ENCODE measurements at places on chromosomes 7 and 10.

GRCh38 chr7:363626-364025 lies 73.7 kb downstream of the FOXL3 start:
- no peak for ATAC-seq

DNA sequence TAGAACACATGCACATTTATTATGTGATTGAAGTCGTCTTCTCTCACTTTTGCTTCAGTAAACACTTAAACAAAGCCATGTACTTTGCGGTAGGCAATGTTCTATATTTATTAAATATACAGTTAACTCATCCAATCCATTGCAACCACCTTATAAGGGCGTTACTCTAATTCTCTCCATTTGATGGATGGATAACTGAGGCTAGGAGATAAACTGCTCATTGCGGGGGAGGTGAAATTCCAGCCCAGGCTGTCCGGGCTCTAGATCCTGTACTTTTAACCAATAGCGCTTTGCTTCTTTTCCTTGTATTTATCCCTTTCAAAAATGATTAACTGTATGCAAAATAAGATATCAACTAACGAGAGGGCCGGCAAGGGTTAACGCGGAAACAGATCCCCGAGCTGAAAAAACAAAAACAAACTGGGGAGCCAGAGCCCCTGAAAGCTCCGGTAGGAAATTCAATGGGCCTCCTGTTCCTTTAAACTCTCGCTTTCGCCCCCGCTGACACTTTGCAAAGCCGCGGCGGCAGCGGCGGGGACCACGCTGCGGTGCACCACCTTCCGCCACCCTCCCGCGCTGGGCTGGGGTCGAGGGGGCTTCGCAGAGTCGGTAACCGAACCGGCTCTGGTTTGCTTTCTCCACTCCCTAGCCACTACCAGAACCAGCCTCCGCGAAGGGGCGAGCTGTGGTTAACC lies 1.0 kb upstream of the PLXDC2 start:
- ATAC-seq, result no peak

DNA sequence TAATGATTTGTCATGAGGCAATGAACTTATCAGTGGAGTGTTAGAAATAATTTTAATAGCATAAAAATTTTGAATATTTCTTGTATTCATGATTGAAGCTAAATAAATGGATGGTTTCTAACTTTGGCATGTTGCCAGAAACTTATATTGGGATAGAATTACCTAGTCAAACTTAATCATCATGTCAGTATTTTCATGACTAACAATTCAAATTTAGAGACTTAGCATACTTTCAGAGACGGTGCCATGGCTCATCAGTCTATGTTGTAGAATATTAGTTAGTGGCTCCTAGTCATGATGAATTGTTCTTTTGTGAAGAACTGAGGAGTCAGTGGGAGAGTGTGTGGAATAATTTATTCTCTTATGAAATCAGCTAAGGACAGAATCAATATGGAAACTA lies 599.6 kb upstream of the POT1 start:
- ATAC-seq, result no peak

- ATAC-seq, result no peak
Observed at GRCh38 chr10:123800289-123800688, 91.3 kb downstream of the CPXM2 start.

DNA sequence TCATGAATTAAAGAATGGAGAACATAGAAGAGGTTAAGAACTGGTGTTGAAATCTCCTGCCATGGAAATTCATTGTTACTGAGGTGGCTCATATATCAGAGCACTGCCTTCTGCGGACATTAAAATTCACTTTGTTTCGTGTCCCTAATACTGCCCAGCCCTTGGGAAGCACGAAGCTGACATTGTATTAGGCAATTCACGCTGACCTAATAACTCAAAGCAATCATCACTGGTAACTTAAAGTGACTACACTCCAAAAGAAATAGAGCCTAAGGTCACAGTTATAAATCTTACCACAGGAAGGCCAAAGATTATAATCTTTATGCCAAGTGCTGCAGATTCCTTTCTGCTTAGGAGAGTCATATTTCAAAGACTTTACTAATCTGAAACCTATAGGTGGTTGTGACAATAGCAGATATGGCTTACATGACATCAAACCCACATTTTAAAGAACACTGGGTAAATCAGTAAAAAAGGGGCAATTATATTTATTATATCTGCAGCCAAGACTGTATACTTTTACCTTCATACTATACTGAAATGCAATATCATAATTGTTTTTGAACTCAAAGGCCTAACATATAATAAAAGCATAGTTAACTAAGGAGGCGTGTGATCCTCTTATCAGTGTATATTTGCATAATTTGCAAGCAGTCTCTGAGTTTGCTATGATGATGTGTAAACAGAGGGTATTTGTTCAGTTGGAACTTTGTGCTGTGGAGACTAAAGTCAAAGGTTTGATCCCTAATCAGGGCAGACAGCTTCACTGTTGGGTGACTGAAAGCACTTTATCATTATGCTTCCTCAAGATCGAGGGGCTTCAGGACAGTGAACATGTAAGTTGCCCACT lies 51.9 kb upstream of the CAPZA2 start:
- no peak for ATAC-seq

DNA sequence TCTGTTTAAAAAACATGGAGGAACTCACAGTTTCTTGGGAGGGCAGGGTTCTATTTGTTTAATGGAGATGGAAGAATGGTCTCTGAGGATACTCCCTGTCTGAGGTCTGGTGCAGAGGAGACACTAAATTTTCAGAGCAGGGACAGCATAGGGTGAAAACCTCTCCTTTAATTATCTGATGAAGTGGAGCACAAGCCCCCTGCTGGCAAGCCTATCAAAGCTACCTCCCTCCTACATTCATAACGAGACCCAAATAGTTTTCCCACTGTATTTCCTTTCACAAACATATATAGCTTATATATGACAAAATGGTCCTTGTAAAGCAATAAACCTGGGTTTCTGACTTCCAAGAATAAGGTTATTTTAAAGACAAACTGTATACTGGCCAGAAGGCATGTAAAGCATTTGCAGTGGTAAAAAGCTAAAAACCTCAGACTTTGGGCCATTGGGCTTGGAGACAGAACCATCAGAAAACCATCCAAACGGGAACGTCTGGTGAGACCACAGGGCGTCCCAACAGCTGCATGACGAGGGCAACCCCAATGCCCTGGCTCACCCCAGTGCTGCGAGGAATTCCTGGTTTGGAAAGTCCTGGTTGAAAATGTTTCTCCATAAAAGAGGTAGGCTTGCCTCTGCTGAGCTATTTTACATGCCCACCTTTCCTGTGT lies 201.3 kb downstream of the FANK1 start:
- no peak for ATAC-seq

DNA sequence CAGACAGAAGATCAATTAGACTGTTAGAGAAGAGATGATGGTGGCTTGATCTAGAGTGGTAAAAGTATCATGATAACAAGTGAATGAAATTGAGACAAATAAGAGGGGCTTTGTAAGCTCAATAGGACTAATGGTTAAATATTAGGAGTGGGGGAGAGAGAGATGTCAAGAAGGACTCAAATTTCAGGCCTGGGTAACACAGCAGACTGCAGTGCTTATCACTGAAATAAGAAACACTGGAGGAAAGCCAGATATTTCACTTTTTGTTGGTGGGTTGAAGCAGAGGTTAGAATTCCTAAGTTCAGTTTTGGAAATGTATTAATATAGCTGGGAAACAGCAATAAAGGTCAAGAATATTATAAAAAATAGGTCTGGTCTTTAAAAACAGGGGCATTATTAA lies 74.6 kb downstream of the ORC5 start:
- no peak for ATAC-seq

- ATAC-seq, result no peak
Observed at GRCh38 chr10:92076722-92077121, 153.2 kb downstream of the BTAF1 start.

DNA sequence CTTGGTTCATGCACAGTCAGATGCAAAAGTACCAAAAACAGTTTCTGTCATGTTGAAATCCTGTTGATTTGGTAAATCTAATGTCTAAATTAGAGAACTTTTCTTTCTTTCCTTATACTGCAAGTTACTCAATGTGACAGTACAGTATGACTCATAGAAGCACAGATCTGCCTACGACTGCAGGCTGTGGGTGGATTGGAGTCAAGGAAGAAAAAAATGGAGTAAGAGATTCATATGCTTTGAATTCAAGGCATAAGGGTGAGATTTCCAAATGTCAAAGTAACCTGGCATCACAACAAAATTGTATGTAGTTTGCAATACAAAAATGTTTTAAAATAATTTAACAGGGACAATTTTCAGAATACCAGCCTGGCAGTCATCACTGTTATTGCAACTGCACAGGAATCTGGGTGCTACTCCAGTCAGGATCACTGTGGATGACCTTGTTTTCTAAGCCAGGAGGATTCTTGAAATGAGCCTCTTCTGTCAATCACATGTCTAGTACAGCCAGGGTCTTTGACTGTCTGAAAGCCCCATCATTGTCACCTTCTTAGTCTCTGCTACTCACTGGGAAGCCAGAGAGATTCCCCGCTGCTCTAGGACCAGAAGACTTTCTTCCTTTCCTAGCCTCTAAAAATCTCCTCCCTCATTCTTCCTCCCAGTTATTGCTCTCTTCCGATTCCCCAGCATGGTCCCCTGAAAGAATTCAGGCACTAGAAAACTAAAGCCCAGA lies 83.6 kb downstream of the CD36 start:
- ATAC-seq, result no peak

- no peak for ATAC-seq
Observed at GRCh38 chr7:158320328-158320727, 267.3 kb downstream of the PTPRN2 start.

GRCh38 chr10:52447931-52448353 lies 133.9 kb downstream of the DKK1 start:
- no peak for ATAC-seq

GRCh38 chr7:25835197-25835596 lies 316.8 kb upstream of the NFE2L3 start:
- ATAC-seq, result no peak

DNA sequence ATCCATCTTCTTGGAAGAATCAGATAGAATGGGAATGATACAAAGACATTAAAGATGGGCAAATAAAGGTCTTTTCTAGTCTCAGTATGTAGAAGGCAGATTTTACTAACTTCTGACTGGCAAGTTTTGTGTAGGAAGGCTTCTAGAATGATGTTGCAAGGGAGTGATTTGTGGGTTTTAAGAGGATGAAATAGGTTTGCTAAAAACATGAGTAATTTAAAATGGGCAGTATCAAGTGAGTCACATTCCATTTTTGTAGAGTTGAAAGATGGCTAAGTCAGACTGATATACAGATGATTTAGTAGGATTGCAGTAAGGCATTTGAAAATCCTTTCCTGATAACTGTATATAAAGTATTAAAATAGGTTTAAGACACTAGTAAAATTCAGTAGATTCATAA lies 777.4 kb downstream of the SORCS1 start:
- no peak for ATAC-seq

DNA sequence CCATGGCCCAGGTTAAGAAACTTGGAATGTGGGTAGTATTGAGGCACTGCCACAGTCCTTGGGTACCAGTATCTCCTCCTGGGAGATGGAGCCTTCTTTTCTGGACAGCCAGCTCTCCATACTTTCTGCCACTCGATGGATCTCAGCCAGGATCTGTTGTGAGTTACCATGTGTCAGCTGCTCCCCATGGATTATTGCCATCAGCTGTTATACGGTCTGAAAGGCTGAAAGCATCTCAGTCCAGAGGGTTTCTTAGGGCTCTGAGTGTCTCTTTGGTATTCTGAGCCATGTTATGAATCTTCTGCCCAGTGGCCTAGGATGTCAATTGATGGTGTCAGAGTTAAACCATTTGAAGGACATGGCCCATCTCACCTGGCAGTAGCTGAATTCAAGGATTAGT lies 197.5 kb downstream of the C7orf25 start:
- ATAC-seq, result no peak

- no peak for ATAC-seq
Observed at GRCh38 chr10:114025611-114026130, 18.0 kb upstream of the ADRB1 start.

DNA sequence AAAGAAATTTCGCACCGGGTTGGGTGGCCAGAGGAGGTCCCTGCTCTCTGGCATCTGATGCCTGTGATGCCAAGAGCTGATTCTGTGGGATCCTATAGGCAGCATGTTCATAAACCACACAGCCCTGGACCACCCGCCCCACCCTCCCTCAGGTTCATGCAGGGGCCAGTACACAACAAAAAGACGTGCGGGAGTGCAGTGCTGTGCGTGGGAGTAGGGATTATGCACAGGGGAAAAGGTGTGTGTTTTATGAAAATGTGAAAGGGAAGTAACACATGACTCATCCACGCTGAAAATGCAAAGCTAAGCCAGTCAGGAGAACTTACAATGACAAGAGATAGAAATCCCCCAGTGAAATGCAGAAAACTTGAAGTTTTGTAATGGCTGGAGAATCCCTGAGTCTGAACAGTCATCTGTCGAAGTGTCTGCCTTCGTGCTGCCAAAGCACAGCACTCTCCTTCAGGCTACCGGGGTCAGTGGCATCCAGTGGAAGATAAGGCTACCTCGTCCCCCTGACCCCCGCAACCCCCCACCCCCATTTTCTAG lies 1.1 kb downstream of the KIAA1217 start:
- peak; percentile 73 for ATAC-seq

DNA sequence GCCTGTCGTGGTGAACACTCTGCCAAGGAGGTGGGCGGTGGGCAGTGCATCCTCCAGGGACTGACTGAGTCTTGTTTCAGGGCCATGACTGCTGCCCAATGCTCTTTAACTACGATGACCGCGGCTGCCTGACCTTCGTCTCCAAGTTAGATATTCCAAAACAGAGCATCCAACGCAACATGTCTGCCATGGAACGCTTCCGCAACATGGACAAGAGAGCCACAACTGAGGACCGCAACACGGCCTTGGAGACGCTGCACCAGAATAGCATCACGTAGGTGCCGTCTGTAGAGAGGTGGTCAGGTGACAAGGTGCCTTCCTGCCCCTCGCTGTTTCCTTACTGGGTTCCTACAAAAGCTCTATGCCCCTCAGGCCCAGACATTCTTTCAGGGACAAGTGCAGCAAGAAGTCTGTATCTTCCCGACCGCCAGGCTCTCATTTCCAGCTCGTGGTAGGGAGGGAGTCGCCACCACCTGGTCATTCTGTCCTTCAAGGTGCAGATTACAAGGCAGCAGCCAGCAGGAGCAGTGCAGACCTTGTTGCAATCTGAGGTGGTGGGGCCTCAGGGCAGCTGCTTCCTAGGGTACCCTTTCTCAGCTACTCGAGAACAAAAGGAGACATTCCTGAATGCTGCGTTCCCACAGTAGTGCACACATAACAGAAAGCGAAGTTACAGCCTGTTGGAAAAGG lies 14.9 kb upstream of the ARPC1B start:
- ATAC-seq, result no peak

- no peak for ATAC-seq
Observed at GRCh38 chr7:87886875-87887274, 10.6 kb downstream of the DBF4 start.

DNA sequence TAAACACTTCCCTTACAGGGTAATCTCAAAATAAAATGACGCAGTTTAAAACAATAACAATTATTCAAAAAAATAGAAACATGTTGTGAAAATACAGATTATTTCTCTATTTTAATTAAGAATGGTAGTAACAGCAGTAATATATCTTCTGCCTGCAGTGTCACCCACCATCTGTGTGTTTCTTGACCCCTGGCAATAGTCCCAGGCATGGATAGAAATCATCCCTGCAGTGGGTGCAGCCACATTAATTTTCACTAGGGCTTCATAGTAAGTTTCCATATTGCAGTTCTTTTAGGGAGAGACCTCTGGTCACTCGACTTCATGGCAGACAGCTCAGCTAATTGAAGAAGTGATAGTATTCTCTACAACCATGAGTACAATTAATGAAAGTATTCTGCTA lies 470.1 kb upstream of the TEX47 start:
- ATAC-seq, result no peak

Measured in activated CD4-positive, CD25-positive, alpha-beta regulatory T cell treated with anti-CD3 and anti-CD28 coated beads, Interleukin-2, amount 50 U/mL, for 24 hours (primary cell).